ENCODE measurements at places on chromosomes 2 and 18.

GRCh38 chr18:5294457-5295230 is 882 bp downstream of the ZBTB14 start:
- peak; percentile 45 for DNase-seq

DNA sequence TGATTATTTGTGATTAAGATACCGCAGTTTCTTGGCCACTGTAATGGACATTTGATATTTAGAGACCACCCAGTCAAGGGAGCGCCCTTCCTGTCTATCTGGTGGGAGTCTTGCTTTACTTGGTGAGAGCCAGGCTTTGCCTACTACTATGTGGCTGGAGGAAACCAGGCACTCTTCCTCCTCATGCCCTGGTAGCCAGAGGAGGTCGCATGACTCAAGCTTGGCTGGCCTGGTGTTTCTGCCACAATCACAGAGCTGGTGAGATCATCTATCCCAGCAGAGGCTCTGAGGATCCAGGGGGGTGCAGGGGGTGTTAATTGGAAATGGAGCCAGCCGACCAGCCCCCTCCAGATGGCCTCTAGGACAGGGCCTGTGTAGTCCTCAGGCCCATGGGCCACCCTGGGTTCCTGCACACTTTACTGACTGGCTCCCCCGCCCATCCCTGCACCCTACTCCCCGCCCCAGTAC is 46.8 kb upstream of the BIN1 start:
- DNase-seq = no peak

DNA sequence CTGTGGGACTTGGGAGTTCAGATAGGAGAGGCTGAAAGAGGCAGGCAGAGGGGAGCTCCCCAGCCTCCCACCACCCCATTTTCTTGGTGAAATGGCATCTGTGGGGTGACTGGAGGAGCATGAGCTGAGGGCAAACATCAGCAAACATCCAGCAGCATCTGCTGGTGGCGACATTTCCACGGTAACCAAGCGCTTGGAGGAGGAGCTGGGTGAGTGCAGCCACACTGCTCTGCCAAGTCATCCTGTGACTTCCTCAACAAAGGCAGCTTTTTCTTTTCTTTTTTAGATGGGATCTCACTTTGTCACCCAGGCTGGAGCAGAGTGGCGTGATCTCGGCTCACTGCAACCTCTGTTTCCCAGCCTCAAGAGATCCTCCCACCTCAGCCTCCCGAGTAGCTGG is 5.6 kb downstream of the TXNL4A start:
- DNase-seq = no peak

DNA sequence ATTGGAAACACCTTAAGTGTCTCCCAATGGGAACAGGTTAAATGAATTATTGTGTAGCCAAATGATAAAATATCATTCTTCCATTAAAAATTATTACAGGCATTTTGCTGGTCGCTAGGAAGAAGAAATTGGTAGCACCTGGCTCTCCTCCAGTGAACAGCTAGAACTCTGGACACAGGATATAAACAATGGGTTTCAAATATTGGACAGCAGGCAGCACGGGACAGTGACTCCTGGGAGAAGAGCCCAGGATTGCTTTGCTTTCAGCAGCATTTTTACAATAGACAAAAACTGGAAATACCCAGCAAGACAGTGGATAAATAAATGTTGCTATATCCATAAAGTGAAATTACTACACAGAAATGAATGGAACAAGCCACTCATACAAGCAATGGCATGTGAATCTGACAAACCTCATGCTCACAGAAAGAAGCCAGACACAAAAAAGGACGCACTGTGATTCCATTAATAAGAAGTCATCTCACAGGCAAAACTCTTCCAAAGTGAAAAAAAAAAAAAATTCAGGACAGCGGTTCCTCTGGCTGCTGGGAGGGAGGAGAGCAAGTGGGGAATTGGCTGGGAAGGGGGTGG is 50.5 kb downstream of the LAMA1 start:
- no peak for DNase-seq

GRCh38 chr2:8666581-8666980 is 15.3 kb upstream of the ID2 start:
- DNase-seq = no peak

DNA sequence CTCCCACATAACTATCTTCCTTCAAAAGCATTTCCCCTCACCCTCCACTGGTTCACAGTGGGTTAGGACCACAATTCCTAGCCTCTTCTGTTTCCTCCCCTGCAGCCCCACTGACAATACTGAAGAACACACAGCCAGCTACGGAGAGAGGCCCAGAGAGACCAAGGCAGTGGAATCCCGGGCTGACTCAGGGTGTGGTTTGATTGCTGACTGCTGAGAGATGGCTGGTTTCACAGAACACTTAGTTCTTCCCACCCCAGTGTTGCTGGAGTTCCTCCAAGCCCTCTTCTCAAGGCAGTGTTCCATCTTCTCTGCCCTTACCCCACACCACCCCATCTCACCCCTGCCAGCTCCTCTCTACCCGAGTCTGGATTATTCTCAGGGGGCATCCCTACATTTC is 43.3 kb upstream of the ZFP36L2 start:
- no peak for DNase-seq

GRCh38 chr2:178012639-178013038 is 59.9 kb downstream of the PDE11A start:
- no peak for DNase-seq

DNA sequence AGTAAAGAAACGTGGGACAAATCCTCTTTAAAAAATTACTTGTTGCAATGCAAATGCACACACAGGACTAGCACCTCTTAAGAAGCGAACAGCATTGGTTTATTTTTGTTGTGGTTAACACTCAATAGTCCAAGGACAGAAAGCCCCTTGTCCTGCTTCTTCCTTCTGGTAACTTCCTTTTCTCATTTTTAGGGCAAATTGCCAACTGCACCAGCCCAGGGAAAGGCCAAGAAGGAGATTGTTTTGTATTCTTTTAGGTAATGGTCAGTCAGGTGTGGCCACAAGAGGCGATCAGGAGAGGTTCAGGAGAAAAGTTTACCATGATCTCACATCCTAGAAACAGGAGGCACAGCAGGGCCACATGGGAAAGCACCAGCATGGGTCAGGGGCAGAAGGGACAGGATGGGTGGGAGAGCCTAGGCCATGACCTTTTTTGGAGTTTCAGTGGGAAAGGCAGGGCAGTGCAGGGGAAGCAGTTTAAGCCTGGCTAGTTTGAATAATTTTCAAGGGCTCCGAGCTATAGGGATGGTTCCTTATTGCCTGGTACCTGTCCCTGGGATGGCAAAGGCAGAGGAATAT is 73.0 kb downstream of the CHRNA1 start:
- no peak for DNase-seq

DNA sequence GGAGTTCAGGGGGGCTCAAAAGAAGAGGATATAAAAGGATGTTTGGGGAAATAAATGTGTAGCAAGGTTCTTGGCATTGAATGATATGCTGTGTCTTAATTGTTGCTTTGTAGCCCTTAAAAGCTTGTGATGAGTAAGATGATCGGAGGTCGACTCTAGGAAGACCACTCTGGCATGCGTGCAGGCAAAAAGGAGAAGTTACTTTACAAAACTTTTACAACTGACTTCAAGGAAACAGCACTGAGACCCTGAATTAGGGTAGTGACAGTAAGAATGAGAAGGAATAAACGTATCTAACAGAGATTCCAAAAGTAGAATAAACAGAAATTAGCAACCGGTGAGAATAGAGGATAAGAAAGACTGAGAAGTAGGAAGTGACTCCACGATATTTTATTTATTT is 228.7 kb upstream of the TANK start:
- DNase-seq = no peak

DNA sequence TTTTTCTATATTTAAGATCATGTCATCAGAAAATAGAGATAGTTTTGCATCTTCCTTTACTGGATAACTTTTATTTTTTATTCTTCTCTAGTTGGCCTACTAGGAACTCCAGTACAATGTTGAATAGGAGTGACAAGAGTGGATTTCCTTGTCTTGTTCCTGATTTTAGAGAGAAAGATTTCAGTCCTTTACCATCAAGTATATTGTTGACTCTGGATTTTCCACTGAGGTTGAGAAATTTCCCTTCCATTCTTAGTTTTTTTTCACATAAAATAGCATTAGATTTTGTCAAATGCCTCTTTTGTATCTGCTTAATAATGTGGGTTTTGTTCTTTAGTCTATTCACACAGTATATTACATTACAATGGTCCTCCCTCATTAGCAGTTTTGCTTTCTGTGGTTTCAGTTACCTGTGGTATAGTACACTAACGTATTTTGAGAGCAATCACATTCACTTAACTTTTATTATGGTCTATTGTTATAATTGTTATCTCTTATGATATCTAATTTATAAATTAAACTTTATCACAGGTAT is 105.5 kb downstream of the THADA start:
- DNase-seq = no peak

GRCh38 chr2:12440731-12441130 is 276.0 kb upstream of the TRIB2 start:
- DNase-seq = no peak

- DNase-seq = no peak
Measured at GRCh38 chr18:58670404-58671110, 708 bp upstream of the MALT1 start.

DNA sequence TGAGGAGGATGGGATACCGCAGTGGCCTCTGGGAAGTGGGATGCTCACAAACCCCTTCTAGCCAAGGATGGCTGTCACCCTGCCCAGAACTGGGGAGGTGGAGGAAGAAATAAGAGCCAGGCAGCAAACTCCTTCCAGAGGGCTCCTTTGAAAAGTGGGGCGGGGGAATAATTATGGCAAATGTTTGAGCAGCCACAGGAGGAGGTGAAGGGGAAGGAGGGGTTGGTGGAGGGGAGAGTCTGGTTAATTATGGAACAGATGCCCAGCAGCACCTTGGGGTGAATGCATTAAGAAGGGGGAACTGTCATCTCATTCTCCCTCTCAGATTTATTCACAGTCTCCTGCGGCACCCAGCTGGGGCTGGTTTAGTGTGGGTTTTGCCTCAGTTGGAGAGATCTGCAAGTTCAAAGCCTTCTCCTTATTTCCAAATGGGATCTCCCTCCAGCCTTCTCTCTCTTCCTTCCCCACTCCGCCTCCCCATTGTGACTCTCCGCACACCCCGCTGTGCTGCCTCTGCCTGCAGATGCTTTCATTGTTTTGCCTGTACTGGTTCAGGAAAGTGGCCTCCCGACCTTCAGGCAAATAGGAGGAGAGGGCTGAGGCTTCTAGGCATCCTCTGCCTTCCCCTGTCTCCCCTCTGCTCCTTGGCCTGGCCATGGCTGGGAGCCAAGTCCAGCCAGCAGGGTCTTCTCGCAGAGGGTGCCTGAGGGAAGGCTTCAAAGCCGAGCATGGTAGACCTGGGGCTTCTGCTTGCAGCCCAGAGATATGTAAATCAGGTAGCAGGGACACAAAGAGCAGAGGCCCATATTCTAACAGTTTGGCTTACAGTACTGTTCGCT is 457.2 kb upstream of the MEX3C start:
- no peak for DNase-seq

DNA sequence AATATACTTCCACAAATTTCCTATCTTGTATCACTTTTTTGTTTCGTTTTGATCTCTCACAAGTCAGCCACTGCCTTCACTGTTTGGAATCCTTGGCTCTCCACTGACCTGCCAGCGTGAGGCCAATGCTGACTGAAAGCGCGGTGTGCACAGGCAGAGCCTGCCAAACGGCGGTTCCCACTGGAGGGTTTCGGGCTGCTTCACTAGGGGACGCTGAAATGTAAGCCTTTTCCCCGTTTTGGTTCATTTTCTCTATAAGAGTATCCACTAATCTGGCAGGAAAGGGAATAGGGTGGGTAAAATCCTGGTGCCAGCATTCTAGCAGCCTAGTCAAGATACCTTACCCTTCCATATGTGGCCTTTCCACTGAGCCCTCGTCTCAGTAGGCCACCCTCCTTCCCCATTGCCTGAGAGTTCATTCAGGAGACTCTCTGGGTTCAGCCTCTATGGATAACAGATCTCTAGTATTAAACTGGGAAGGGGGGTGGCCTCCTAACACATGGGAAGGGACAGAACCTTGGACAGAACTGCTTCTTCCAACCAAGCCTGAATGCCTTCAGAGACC is 91.5 kb downstream of the DYM start:
- DNase-seq = no peak

GRCh38 chr2:64819361-64819760 is 165.6 kb upstream of the SERTAD2 start:
- no peak for DNase-seq

DNA sequence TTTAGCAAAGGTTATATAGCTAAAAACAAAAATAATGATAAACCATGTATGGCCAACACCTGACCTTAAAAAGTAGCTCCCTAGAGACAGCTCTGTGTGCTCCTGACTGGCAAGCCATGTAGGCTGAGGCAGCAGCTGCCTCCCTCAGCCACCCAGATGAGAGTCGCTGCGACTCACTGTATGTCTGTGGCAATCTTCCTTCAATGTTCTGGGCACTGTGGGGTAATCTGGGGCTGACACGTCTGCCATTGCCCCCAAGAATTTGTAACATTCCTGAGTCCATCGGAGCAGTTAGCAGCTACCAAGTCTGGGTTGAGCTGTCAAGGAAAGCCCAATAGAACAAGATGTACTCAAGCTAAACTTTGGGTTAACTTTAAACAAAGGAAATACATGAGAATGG is 106.4 kb upstream of the DAPL1 start:
- no peak for DNase-seq

DNA sequence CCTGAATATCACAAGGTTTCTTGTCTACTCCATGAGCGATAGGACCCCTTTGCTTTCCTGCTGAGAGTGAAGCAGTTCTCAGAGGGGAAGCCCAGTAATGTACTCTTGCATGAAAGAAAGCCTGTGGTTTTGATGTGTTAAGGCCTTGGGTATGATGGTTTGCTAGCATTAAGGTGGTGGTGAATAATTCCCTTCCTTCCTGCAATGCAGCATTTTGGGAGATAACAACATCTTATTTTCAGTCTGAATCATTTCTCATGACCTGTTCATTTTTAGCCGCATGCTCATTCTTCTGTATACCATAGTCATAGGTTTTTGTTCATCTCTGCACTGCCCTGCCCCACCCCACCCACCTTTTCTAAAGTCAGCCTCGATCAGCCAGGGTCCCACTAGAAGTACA is 66.2 kb downstream of the HNMT start:
- DNase-seq = no peak

DNA sequence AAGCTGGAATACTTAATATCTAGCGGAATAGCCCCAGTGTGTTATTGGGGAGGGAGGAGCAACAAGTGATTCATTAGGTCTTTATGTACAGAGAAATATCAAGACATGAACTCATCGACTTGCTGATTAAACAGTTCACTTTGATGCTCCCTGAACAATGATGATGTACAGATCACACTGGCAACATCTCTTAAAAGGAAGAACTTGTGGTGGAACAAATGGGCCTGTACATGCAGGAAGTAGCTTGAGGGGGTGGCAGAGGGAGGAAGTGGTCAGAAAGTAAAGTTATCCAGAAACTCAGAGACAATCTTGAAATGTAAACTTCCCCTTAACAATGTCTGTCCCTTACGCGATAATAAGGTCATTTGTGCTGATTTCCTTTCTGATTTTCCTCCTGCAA is 90.5 kb downstream of the NXPH2 start:
- no peak for DNase-seq

All from left renal cortex interstitium (tissue), 4 donors.